ENCODE measurements at places on chromosomes 3 and 15.

- peak; percentile 88 for DNase-seq
Measured at GRCh38 chr15:62929000-62929357, 113.6 kb upstream of the TPM1 start.

DNA sequence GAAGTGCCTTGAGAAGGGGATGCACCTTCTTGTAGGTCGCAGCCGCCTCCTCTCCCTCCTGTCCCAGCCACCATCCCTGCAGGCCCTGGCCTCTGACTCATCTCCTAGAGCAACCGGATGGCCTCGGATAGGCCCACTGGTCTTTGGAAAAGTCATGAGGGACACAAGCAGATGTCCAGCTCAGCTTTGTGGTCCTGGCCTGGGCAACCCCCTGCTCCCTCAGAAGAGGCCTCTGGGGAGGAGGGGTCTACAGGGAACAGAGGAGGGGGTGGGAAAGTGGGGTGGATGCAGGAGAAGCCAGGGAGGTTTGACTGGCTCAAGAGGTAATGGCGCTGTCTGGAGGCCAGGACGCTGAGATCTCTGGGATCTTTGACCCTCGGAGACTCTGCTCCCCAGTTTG lies 259.2 kb upstream of the TLE3 start:
- DNase-seq = no peak

- no peak for DNase-seq
Measured at GRCh38 chr15:36401586-36401966, 177.8 kb upstream of the CDIN1 start.

DNA sequence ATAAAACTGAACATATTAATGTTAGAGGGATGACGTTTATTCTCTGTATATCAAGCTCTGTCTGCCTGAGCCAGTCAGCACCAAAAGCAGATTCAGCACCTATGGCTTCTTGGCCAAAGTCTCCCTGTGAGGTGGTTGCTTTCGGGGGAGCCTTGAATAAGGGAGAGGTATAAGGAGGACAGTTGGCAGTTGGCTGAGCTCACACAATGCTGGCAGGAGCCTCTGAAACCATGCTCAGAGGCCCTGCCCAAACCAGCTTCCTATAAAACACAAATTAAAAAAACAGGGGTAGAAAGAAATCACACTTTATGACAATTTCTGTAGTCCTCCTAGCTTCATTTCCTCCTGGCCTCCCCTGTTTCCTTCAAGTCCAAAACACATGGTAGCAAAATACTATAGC lies 18.8 kb downstream of the ARHGEF3 start:
- no peak for DNase-seq

DNA sequence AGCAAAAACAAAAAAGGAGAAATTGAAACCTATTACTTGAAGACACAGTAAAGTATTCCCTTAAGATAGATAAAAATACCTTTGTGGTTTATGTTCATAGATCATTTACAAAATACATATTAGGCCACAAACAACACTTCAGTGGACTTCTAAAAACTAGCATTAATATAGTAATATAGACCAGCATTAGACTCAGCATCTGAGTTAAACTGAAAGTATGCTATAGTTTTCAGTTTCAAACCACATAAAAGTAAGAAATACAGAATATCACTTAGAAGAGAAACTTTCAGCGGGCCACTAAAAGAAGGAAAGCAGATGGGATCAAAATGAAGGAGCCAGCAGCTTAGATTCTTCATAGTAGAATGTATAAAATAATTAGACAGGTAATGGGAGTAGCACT lies 86.6 kb downstream of the MSL2 start:
- DNase-seq = no peak

DNA sequence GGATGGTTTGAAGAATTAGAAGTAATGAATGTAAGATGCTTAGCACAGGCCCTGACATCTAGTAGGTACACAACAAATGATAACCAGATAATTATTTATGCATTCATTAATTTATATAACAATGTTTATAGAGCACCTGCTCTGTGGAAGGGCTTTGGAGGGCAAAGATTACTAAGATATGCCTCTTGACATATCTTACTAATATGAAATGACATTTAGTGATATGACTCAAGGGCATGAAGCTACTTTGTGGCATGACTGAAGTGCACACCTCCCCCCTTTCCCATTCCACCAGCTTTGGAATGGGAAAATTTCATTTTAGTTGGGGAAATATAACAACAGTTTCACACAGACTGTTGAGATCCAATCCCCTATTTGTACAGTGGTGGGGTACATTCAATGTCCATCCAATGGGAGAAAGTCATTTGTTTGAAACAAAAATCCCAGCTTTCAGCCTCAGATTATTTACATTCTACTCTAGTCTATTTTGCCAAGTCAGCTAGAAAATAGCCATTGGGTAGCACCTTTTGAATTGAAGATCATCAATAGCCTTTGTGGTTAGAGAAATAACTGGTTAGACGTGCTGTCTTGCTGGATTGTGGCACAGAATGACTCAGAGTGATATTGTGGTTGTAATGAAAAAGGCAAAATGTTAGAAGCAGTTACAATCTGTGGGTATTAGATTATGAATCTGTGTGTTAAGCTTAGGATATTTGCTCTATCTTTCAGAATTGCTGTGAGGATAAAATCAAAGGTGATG lies 72.9 kb downstream of the MOBP start:
- no peak for DNase-seq

GRCh38 chr3:29067007-29067406 lies 213.9 kb upstream of the RBMS3 start:
- DNase-seq = no peak

GRCh38 chr3:58544541-58544940 lies 7.6 kb upstream of the ACOX2 start:
- no peak for DNase-seq

DNA sequence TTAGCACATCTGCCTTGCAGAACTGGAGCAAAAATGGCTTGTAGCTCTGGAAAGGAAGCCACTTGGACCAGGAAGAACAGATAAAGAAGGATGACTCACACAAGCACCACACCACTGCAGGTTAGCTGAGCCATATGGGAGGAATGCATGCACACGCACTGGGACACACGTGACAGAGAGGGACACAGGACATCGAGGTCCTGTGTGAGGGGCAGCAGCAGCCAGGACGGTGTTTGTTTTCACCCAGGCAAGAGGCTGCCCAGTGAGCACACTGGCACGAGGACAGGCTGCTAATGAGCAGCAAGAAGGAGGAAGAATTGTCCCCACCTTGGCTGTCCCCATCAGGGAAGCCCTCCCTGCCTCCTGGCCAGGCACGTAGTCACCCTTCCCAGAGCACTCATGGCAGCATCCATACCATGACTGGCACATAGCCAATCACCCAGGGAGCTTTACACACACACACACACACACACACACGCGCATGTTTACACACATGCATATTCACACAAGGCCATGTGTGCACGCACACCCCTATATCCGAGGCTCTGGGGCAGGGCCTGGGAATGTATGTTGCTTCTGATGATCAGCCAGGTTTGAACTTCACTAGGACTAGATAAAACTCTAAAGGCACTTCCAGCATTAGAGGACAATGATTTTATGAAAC lies 24.0 kb upstream of the SPTBN5 start:
- DNase-seq = no peak

GRCh38 chr15:72047020-72047419 lies 70.9 kb downstream of the MYO9A start:
- no peak for DNase-seq

DNA sequence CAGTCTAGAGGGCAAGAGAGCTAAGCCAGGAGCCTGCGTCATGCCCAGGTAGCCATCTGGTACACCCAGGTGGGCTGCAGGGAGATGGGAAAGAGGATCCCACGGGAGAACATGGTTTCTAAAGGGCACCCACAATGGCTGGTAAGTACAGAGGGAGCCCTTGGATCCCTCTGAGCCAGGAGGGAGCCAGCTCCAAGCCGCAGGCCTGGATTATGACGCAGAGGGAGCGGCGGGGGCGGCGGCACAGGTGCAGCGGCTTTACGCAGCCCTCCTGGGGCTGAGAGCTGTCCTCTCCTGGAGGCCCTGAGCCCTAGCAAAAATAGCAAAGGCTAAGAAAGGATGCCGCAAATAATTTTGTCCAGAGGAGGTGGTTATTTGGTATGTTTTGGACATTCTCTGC lies 2.8 kb downstream of the CAV3 start:
- DNase-seq = no peak

DNA sequence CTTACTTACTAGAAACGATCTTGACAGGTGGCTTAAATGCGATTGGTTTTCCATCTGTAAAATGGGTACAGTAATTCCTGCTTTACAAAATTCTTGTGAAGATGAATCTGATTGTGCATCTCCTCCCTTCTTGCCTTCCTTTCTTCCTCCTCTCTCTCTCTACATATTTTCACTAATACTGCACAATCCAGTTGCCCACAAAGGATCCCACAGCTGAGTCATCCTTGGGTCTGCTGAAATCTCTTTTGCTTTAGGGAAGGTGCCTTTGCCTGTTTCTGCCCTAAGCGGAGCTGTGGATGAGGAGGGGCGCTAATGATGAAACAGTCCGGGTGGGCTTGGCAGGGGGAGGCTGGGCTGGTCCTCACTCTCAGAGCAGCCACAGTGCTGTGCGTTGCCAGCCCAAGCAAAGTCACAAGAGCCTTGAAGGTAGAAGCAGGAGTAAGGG lies 46.1 kb downstream of the AMOTL2 start:
- no peak for DNase-seq

GRCh38 chr3:14119651-14120050 lies 5.0 kb downstream of the CHCHD4 start:
- DNase-seq = no peak

GRCh38 chr3:142881445-142882224 lies 7.2 kb downstream of the PCOLCE2 start:
- no peak for DNase-seq

GRCh38 chr3:23113455-23114171 lies 89.5 kb upstream of the UBE2E2 start:
- no peak for DNase-seq

DNA sequence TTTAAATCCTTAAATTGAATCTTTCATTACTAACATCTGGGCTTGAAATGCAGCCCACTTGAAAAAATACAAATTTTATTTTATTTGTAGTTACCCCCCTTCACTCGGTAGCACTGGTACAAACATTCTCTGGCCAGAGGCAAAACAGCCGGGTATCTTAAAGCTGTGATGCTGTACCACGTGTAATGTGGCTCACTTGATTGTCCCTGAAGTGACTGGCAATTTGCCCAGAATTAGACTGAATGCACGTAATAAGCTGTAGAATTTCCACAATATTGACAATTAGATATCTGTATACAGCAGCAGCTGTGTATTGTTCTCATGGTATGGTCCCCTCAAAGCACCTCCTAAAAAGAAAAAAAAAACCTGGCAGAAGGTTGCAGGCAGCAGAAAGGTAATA lies 192.8 kb upstream of the TBC1D5 start:
- no peak for DNase-seq

GRCh38 chr3:15309662-15310335 lies 22.6 kb downstream of the SH3BP5 start:
- DNase-seq = no peak

DNA sequence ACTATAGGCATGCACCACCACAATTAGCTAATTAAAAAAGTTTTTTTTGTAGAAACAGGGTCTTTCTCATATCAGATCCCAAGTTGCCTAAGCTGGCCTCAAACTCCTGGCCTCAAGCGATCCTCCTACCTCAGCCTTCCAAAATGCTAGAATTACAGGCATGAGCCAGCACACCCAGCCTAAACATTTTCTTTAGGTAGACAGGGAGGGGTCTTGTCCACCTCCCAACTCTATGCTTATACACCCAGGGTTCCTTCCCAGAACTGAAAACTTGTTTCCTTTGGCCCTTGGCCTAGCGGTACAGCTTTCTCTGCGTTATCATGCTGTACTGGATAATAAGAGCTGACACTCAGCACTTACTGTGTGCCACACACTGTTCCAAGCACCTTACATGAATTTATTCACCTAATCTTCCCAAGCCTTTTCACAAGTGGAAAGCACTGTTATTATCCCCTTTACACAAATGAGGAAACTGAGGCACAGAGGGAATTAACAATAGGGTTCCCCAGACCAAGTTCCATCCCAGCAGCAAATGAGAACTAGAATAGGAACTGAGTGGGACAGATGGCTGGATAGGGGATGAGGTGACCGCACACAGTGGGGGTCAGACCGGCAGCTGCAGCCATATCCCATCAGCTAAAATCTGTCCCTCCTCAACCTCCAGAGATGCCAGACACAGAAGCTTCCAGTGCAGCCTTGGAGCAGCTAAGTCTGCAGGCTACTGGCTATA lies 150.8 kb downstream of the MEGF11 start:
- DNase-seq = no peak

DNA sequence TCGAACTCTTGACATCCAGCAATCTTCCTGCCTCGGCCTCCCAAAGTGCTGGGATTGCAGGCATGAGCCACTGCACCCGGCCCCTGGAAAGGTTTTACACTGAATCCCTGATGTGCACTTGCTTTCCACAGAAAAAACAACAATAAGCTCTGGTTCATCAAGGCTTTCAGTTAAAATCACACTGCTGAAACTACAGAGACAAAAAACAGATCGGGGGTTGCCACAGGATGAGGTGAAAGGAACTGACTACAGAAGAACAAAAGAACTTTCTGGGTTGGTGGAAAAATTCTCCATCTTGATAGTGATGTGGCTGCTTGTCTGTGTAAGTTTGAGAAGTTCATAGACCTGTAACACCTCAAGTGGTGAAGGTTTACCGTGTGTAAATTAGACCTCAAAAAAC lies 2.9 kb downstream of the RAB43 start:
- DNase-seq = no peak

- DNase-seq = no peak
Measured at GRCh38 chr3:33016846-33017405, 65.5 kb downstream of the CCR4 start.

DNA sequence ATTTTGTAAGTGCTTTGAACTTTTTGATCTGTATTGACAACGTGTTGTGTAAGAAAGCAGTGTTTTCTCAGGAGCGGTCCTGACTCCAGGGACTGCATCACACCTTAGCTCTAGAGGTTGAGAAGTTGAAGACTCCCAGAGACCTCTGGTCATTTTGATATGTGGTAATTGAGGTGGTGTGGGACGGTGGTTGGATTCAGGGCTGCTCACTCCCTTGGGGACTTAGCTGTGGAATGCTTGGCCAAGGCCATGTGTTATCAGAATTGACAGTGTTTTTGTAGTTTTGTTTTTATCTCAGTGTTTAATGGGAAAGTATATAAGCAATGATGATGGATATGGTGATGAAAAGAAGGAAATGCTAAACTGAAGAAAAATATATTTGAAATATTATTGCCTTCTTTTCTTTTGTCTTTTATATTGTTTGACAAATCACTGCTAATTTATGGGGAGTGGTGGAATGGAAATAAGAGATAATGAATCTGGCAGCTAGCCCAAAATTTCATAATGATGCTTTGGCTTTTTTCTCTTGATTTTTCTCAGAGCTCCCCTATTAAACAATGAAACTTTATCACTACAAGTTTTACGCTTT lies 16.0 kb downstream of the CMSS1 start:
- no peak for DNase-seq

DNA sequence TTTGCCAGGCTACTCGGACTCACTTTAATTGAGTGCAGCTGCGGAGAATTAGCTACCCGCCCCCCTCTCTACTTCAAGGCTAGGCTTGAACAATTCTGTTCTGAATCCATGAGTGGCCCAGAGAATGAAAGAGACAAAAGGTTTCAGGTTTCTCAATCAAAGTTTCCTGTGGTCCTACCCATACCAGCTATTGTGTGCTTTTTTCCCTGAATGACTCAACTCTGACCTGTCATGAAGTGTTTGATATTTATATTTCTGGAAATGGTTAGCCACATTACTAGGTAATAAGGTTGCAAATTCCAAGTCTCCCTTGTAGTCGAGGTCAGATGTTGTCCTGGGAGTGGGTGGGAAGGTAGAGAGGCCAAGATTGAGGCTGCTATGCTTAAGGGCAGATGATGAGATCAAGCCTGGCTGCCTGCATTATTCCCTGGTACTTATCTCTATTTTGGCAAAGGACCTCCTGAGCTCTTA lies 392.7 kb upstream of the TBL1XR1 start:
- DNase-seq = peak; percentile 99

All from non-pigmented ciliary epithelial cell (primary cell).